Kidney (tissue), 22 donors: ENCODE measurements at places on chromosomes 3 and 15. TPM values are rescaled to one million over a fixed set of nuclear protein-coding genes. Genes with fewer than 3 reads are reported as not detected.

DNA sequence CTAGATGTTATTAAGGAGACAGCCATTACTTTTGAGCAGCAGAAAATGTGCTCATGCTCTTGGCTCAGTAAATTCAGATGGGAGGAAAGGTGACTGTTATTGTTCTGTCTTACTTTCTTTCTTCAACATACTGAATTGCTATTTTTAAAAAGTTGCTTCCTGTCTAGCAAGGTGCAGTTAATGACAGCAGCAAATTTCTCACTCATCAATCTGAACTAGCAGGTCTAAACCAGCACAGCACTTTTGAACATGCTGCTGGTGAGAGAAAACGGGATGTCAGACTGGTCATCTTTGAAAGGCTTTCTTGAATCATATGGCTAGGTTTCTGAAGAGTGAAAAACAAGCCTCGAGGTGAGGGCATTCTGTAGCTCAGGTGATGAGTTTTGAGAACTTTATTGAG is 384.7 kb downstream of the MFSD1 start:
- DNase-seq = no peak

DNA sequence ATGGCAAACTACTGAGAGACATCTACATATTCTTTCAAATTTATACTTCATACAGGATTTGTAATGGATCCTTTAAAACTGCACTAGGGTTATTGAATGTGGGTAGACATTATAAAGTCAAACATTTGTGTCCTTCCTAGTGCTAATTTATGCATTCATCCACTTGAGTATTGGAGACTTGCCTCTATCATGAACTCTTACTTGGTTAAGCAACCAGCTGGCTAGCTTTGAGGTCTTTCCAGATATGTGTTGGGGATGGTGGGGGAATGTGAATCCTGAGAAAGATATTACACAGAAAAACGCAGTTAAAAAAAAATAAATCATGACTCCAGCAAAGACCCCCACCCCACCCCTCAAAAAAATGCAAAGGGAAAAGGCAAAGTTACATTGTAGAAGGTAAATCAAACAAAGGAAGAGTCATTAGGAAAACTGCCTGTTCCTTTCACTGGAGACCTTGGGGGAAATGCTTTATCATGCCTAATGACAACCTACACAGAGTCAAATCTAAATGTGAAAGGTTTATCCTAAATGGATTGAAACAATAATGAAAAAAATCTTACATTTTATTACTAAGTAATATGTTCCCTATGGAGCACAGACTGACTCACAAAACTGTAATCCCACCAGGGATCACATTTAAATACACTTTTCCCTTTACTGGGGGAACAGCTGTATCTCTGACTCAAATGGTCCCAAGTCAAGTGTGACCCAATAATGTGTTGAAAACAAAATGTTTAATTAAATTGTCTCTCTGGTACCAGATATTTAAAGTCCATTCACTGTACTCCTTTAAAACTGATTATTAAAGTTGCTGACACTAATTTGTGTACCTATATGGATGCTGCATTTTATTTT is 522.3 kb downstream of the ROBO1 start:
- DNase-seq = no peak

ITPKA gene
- total RNA-seq = 0.66 TPM

ARL14 gene
- total RNA-seq = 0.31 TPM
